ENCODE measurements at places on chromosomes 1 and 21.
A peak's percentile ranks its signal among the peaks of the same experiment; 100 is the strongest.

DNA sequence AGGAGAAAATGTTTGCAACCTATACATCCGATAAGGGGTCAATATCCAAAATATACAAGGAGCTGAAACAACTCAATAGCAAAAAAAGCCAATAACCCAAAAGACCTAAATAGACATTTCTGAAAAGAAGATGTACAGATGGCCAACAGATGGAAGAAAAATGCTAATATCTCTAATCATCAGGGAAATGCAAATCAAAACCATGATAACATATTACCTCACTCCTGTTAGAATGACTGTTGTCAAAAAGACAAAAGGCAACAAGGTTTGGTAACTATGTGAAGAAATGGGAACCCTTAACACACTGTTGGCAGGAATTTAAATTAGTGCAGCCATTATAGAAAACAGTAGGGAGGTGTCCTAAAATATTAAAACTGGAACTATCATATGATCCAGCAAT, 74.7 kb downstream of the LEPR start:
- DNase-seq, result no peak

- no peak for DNase-seq
Measured at GRCh38 chr1:232589812-232590743, 39.9 kb downstream of the SIPA1L2 start.

DNA sequence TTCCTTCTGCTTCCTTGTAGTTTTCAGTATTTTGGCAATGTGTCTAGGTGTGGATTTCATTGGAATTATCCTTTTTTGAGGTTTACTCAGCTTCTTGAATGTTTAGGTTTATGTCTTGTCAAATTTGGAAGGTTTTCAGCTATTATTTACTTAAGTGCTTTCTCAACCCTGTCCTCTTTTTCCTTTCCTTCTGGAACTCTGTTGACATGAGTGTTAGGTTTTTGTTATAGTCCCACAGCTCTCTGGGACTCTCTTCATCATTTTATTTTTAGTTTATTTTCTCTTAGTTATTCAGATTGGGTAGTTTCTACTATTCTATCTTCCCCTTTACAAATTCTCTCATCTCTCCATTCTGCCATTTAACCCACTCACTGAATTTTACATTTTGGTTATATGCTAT, 63.1 kb upstream of the GPR88 start:
- no peak for DNase-seq

DNA sequence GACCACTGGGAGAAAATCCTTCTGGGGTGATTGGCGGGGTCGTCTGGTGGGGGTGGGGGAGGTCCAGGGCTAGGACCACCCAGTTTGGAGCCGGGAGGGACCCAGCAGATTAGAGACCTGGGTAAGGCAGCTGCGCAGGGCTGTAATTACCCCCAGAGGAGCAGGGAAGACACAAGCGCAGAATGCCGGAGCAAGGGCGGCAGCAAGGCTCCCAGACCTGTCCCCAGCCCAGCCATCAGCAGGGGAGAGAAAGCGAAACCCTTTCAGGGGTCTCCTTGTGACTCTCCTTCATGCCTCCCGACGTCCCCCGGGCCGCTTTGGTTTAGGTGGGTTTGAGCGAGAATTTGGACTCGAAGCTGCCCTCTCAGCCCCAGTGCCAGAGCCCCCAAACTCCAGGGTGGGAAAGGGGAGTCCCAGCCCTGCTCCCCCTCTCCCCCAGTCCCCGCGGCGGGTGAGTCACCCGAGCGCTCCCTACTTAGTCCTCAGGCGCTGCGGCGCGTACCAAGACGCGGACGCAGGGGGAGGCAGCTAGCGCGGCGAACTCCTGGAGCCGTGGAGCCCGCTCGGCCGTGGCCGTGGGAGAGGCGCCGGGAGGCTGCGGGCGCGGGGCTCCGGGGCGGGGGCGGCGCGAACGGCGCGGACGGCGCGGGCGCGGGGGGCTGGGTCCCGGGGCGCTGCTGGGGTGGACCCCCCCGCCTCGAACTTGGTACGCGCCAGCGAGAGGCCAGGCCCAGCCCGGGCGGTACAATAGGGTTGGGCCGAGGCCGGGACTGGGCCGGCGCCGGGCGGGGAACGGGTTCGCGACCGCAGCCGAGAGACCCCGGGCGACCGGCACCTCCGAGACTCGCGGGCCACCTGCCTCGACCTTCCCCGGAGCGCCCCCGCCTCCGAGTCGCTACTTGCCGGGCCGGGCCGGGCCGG, at the start of gene MAP7D1:
Gene MAP7D1 (plus strand): TSS at position 753 of the 921 bp plus-strand sequence. CDS start 258 bp downstream, outside the sequence.
- peak; percentile 90 for DNase-seq

DNA sequence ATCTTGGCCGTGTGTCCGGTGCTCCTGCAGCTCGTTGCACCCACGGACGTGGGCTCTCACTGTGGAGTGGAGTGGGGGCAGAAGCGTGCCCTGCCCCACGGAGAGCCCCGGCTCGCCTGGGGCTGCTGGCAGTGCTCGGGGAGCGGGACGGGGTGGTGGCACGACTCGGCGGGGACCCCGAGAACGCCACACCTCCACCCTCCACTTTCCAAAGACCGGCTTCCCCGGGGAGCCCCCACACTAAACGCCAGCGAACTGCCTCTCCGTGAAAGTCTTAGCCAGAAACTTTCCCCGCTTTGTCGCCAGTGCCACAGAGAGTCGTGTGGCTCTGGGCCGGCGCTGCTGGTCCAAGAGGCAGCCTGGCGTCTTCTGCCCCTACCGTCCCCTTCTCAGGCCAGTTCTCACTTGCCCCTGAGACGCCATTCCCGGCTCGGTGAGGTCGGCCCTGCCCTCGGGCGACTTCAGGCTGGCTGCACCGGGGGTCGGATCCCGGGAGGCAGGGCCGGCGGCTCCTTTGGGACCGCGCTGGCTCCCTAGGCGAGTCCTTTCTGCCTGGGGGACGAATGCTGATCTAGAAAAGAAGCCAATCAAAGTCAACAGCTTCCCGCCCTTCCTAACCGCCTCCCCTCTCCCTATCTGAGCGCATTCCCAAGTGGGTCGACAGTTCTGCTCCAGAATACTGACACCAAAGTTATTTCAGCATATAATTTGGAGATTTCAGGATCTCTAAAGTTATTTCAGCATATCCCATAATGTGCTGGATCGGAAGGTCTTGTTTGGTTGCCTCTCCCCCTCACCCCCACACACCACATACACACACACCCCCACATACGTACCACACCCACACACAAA, 2.6 kb upstream of the SAMD13 start:
- peak; percentile 49 for DNase-seq

DNA sequence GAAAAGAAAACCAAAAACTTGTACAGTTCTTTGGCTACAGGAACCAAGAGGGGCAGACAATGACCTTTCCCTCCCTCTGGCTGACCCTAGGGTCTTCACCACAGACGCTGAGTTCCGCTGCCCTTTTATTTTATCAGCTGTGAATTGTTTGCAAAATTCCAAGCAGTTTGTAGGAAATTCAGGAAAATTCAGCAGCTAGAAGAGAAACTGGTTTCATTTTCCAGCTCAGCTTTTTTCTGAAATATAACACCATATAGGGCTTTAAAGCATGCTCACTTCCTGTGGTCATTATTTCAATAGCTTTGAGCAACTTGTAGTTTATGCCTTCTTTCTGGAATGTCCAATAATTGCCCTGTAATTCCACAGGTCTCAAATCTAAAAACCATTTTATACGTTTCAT, 5.5 kb upstream of the PIK3R3 start:
- DNase-seq, result no peak
